ENCODE measurements at places on chromosomes 5 and 9. TPM values are rescaled to one million over a fixed set of nuclear protein-coding genes. Genes with fewer than 3 reads are reported as not detected.

- no peak for DNase-seq
- no peak overlapping the region for H3K4me3 ChIP-seq
- no peaks in the 10 kb centered on the region for H3K36me3 ChIP-seq
- no peaks in the 10 kb centered on the region for H3K27me3 ChIP-seq
- no peak overlapping the region for H3K27ac ChIP-seq
Measured at GRCh38 chr5:147855774-147856069, 22.8 kb upstream of the SCGB3A2 start.

The AQP7 gene
- 17.1 TPM for total RNA-seq

DNA sequence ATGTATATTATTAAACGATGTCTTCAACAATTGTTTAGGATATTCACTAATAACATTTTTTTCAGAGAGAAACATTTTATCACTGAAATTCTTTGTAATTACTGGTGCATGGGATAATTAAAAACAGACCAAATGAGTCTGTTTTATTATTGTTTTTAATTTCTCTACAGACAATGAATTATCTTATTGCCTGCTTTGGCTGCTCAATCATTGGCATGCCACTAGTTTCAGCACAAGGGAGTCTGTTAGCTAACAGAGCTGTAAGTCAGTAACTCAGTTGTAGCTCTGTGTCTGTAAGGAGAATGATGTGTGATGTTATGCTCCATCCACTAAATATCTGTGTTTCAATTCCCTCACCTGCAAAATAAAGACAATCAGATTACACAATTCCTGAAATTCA is 443.9 kb downstream of the PRR16 start:
- H3K27ac ChIP-seq, result no peak overlapping the region
- no peaks in the 10 kb centered on the region for H3K4me1 ChIP-seq
- H3K36me3 ChIP-seq, result no peaks in the 10 kb centered on the region
- no peaks in the 10 kb centered on the region for H3K27me3 ChIP-seq
- DNase-seq, result no peak

DNA sequence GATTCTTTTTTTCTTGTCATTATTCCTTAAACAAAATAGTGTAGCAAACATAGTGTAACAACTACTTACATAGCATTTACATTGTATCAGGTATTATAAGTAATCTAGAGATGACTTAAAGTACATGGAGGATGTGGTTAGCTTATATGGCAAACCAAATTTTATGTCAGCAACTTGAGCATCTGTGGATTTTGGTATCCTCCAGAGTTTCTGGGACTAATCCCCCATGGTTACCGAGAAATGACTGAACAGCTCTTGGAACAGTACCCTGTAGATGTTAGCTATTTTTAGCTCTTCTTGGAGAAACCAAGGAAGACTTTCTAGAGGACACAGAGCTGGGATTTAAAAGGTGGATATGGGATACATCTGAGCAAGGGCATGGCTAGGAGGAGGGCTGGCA is 157.6 kb upstream of the KLF4 start:
- H3K27me3 ChIP-seq, result no peaks in the 10 kb centered on the region
- H3K4me1 ChIP-seq, result peaks cover 8% of the 10 kb centered on the region
- DNase-seq, result no peak

- no peaks in the 10 kb centered on the region for H3K4me1 ChIP-seq
- no peak overlapping the region for H3K4me3 ChIP-seq
- no peak for DNase-seq
- H3K36me3 ChIP-seq, result no peaks in the 10 kb centered on the region
- no peak overlapping the region for H3K27ac ChIP-seq
Measured at GRCh38 chr9:6711403-6711802, 46.4 kb upstream of the KDM4C start.

Measured in liver (tissue), 10 donors.